ENCODE measurements at places on chromosomes 7 and 10.

- no peak for DNase-seq
Observed at GRCh38 chr7:99290980-99291607, 18.5 kb downstream of the MYH16 start.

GRCh38 chr10:60208676-60209269 is 180.9 kb downstream of the ANK3 start:
- DNase-seq = no peak

DNA sequence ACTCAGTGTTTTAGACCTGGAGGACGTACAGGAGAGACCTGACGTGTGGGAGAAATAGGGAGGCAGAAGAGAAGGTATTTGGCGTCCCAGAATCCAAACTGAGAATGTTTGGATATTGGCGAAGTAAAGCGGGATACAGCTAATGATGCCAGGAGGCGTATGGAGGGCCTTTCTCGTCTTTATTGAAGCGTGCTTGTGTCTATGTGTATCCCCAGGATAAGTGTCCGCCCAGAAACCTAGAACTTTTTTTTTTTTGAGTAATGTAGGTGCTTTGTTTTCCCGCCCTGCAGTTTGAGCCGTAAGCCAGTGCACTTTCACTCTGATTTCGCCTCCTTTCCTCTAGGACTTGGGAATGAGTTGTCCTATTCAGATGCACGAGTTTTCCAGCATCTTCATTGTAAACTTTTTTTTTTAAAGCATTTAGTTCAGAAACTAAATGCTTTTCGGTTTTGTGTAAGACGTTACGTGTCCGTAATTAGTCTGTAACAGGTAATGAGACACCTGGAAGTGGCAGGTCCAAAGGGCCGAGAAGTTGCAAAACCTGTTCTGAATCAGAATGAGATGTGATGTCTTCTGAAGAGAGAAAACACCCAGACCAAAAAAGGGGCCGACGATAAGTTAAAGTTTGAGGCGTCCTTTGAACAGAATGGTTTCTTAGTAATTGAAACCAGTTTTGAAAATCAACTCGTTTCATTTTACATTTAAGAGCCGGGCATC is 746 bp downstream of the ARL5B start:
- DNase-seq = no peak

- DNase-seq = no peak
Observed at GRCh38 chr7:16975712-16976111, 93.9 kb upstream of the AGR3 start.

DNA sequence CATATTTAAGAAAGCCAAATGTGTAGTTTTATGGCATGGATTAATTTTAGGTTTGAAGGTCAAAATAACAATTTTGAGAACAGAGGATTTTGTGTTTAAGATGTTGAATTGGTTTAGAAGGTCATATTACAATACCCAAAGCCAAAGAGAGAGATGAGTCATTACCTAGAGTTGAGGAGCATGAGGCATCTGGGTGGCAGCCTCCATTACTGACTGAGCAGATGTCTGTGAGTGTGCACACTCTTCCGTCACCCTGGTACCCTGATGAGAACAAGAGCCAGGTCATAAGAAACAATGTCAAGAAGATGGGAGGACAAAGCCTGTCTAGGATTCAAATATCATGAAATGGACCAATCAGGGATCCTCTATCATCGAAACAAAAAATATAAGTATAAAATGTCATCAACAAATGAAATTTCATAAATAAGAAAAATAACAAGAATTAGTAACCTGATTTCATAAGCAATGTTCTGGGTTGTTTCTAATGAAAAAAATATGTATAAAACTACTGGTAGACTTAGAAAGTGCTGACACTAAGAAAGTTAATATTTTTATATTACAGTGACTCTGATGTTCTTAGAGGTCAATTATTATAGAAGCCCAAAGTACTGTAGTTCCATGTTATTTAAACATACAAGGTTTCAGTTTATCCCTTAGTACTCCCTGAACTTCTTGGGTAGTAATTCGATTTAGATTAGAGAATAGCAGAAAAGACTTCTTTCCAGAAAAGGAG is 20.0 kb downstream of the CUBN start:
- no peak for DNase-seq

GRCh38 chr7:37508118-37508517 is 59.5 kb upstream of the ELMO1 start:
- DNase-seq = no peak

DNA sequence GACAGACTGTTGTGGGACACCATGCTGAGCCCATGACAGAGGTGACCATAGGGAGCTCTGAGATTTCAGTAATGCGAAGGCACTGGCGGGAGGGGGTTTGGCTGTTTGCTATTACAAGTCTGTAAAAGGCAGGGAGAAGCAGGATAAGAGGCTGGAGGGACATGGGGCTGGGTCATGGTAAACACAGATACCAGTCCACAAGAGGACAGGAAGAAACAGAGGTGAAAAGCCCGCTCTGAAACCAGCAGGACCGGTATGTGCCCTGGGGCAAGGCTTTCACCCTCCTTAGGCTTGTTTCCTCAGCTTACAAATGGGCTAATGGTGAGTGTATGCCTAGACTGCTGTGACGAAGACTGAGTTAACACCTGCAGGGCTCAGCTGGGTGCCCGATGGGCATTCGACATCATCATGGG is 34.1 kb downstream of the ANXA11 start:
- no peak for DNase-seq

GRCh38 chr7:411677-412312 is 107.9 kb downstream of the PDGFA start:
- DNase-seq = peak; percentile 11

DNA sequence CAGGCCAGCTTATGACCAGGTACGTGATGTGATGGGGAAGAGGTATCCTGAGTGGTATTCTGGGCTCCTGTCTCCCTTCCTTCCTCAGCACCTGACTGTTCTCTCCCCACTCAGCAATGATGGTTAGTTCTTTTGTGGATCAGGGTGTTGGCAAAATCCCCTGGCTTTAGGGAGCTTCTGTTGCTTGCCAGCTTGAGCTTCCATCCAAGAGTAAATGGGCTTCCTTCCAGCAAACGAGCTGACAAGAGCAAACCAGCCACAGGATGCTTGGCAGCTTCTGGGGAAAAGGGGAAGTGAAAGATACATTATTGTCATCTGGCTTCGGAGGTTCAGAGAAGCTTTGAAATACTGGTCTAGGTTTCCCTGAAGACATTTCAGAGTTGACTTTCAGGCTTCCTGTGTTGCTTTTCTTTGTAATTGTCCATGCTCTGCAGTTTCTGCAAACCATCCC is 5.2 kb downstream of the DUSP5 start:
- peak; percentile 74 for DNase-seq

GRCh38 chr7:25314731-25315267 is 86.5 kb upstream of the NPVF start:
- DNase-seq = no peak

GRCh38 chr7:135377171-135377570 is 132.7 kb downstream of the CNOT4 start:
- no peak for DNase-seq

DNA sequence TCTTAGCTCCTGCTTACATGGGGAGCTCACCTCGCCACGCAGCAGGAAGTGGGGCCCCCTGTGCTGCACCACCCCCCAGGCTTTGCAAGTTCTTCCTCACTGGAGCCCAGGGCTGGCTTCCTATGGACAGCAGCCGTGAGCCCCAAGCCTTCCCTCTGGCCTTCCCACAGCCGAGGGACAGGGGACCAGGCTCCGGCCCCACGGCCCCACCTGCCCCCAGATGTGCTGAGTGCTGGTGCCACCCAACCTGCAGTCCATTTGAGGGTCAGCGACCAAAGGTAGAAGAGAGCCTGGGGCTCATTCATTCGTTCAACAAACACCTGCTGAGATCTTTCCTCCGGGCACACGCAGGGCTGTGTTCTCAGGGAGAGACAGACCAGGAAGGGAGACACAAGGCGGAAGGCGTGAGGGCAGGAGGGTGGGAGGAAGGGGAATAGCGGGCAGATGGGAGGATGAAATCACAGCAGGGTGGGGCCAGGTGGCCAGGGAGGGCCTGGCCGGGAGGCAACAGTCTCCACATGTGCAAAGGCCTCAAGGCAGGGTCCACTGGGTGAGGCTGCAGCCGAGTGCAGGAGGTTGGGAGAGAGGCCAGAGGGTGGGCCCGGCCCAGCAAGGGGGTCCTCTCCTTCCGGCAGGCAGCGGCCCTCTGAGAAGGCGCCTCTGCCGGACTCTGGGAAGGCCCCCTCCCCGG is 100.1 kb downstream of the FOXL3 start:
- DNase-seq = no peak

DNA sequence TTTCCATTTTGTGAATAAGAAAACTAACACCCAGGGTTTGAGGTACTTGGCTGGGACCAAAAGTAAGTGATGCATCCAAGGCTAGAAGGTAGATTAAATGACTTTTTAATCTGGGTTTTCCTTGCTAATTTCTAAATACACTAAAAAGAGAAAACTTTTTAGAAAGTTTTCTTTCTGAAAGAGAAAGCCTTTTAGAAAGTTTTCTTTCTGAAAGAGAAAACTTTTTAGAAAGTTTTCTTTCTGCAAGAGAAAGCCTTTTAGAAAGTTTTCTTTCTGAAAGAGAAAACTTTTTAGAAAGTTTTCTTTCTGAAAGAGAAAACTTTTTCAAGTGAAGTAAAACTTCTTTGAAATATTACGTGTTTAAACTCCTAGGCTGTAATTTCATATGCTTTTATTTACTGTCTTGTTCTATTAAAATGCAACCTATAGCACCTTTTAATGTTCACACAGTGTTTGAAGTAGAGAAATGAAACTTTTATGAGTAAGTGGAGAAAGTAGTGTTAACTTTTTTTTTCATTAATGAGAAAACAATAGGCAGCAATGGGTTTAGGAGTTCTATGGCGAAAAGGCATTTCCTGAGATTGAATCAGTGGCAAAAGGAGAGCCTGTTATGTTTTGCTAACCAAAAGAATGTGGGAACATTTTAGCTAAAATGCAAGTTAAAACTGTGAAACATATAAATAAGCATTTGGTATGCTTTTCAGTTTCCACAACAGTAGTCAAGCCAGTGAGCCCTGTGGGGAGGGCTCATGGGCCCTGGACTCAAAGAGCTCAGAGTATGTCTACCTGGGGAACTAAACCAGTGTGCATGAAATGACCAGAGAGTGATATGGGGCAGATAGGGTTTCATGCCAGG is 103.7 kb downstream of the RBM20 start:
- DNase-seq = no peak

- DNase-seq = no peak
Observed at GRCh38 chr7:117808910-117809705, 64.1 kb downstream of the CTTNBP2 start.

DNA sequence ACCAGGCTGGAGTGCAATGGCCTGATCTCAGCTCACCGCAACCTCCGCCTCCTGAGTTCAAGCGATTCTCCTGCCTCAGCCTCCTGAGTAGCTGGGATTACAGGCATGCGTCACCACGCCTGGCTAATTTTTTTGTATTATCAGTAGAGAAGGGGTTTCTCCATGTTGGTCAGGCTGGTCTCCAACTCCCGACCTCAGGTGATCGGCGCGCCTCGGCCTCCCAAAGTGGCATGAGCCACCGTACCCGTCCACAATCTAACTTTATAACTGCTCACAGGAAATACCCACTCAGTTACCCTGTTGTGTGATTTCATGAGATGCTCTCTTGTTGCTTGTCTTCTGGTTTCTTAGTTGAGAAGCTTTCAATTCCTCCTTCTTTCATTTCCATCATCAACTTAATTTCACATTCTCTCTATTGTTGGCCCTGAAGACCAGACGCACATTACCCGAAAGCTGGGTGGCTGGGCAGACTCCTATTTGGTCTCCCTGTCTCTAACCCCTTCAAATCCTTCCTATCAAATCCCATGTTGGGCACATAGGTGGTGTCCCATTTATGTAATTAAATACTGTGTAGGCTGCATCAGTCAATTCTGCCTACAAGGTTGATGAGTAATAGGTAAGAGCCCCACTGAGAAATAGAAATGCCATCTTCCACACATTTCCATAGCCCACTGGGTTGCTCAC is 1.1 kb upstream of the GSTO2 start:
- no peak for DNase-seq

DNA sequence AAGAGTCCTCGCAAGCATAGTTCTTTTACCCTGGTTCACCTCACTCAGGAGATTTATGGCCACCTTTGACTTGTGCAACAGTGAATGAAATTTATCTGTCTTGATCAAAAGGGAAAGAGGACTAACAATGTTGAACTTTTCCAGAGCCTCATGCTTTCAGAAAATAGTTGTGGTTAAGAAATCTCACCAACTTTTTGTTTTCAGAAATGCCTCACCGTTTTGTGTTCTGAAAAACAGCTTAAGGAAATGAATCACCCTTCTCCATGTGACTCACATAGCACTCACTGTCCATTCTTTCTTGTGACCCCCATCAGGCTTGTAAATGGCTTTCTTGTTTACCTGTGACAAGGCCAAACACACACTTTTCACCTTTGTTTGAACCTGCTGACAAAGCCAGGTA is 148.6 kb upstream of the FAM3C start:
- no peak for DNase-seq

GRCh38 chr10:26743091-26743490 is 45.6 kb downstream of the PDSS1 start:
- DNase-seq = no peak

DNA sequence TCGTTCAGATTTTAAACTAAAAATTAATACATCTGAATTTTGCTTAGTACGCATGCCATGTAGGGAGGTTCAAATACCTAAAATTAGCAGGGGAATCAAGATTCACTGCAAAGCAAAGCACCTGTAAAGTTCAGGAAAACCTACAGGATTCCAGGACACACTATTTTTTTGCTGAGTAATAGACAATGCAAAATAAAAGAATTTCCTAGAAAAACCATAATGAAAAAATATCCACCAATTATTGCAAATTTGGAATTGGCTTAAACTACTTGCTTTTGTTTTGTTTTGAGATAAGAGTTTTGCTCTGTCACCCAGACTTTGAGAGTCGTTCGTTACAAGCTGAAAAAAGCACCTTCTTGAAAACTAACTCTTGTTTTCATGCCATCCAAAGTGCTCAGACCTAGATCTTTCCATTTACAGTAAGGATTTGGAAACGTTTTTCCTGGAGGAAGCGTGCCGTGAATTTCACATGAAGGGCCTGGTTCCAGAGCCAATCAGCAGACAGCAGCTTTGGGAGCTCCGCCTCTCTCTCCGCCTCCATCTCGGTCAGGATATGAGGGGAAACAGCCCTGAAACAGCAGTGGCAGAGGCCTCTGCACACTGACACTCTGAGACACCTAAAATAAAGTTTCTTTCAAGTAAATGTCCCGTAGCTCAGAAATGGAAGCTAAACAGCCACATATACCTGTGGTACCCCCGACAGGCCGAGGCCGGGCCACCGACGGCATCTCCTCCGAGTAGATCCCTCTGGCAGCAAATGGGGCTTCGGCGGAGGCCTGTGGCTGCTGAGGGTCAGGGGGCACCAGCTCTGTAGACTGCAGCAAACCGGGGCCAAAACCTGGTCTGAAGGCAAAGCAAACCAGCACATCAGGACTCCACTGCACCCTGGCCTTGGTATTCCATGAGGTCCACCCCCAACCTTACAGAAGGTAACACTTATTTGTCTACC is 45.9 kb upstream of the ATP6V0A4 start:
- DNase-seq = no peak

- no peak for DNase-seq
Observed at GRCh38 chr10:3807211-3807927, 22.4 kb upstream of the KLF6 start.

DNA sequence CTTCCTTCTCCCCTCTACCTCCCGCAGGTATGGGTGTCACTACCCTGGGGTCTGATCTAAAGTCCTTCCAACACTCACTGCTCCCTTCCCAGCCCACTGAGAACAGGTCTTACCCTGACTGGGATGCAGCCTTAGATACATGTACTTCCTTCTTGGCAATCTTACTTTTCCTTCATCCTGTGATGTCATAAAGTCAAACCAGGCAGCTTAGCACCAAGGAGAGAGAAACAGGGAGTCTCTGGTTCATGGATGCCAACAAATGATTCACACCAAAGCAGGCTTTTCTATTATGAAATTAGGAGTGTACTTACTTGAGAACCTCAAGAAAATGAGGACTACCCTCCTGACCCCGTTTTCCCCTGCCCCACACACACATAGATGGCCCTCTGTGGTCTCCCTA is 111.0 kb upstream of the KMT2E start:
- no peak for DNase-seq
